ENCODE measurements at places on chromosomes 6 and 20.

GRCh38 chr6:161066511-161066910, 74.9 kb downstream of the MAP3K4 start:
- DNase-seq: no peak

DNA sequence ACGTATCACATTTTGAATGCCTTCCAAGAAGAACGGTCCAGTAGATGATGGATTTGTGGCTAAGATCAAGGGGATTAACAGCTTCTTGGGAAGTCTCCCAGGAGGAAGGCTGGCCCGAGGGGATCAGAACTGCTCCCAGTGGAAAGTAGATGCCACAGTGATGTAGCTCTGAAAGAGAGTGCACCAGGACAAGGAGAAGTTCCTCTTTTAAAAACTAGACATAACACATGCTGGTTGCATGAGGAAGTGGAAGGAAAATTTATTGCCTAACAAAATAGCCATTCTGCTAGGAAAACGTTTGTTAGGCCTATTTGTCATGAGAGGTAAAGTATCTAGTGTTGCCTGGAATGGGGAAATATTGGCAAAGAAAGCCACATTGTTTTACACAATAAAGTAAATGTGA, 87.8 kb downstream of the CDH26 start:
- DNase-seq: no peak

- DNase-seq: no peak
Measured at GRCh38 chr6:106558364-106558763, 70.9 kb downstream of the RTN4IP1 start.

- DNase-seq: no peak
Measured at GRCh38 chr6:7473805-7474719, 67.4 kb upstream of the DSP start.

DNA sequence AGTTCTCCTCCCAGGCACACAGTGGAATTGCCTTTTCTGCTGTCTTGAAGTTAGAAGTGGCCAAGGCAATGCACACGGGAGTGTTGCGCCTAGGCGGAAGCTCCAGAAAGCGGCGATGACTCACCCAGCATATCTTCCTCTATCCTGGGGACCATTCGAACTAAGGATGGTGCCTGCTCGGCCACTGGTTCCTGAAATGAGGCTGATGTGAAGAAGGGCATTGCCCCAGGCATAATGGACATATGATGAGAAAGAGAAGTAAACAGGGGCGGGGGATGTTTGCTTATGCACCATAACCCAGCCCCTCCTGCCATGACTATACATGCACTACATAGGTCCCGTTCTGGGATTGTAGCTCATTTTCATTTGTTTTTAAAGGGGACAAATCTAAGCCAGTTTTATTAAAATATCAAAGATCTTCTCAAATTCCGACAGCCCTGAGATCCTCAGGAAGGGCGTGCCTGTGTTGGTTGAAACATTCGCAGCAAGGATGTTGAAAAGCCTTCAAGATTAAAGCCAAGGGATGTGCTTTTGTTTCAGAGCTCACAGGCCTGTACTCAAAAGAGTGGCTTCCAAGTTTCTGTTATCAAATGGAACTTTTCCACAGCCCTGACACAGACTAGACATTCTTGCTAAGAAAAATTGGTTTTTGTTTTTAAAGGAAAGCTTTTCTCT, 218.5 kb downstream of the LY86 start:
- DNase-seq: no peak

DNA sequence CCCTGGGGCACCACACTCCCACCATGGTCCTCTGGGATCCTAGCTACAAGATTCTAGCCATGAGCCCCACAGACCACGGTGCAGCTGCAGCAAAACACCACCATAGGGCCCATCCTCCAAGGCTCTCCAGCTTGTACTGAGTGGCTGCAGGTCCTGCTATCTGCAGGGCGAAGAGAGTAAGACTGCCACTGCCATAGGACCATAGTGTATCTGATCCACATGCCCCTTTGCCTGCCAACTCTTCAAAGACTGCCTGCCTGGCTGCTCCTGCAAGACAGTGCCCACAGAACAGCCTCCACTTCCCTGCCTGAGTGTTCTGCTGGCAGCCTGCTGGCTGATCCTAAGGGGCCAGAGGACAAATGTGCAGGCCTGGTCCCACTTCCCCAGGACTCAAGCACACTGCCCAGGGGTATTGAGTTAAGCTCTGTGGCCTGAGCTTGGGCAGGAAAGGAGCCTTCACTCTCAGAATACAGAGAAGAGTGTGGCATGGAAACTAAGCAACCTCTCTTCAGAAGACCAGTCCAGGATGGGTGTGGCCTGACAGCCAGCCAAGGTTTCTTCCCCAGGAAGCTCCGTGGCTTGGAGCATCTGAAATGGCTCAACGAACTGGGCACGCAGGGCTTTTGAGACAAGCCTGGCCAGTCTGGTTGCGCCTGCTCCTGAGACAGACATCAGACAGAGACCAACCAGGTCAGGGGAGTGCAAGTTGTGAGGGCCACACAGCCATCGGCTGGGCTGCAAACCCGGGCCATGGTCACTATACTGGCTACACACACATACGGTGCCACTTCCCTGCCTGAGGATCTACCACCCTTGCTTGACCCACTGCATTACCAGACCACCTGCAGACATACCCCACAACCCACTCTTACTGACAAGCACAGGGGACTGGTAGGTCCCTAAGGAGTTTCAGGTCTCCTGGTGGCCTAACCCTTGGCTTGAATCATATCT, 54.5 kb downstream of the RNGTT start:
- DNase-seq: no peak

GRCh38 chr20:37882961-37883712, 19.8 kb upstream of the VSTM2L start:
- no peak for DNase-seq

- no peak for DNase-seq
Measured at GRCh38 chr6:5285526-5285925, 24.2 kb downstream of the FARS2 start.

DNA sequence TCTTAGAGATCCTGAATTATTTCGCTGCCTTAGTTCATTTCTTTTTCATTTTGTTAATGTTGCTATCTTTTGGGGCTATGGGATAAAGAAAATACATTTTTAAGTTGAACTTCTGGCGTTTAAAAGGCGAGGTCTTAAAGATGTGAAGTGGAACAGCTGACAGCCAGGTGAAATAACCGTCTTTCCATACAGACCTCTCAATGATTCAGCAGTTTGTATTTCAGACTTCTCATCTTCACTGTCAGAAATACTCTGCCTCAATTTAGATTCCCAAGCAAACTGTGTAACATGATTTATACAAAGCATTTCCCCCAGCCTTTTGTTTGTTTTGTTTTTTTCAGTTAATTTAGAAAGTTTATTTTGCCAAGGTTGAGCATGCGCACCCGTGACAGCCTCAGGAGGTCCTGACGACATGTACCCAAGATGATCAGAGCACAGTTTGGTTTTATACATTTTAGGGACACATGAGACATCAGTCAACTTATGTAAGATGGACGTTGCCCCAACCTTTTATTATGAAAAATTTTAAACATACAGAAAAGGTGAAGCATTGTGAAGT, 40.0 kb downstream of the SLC9A8 start:
- no peak for DNase-seq

DNA sequence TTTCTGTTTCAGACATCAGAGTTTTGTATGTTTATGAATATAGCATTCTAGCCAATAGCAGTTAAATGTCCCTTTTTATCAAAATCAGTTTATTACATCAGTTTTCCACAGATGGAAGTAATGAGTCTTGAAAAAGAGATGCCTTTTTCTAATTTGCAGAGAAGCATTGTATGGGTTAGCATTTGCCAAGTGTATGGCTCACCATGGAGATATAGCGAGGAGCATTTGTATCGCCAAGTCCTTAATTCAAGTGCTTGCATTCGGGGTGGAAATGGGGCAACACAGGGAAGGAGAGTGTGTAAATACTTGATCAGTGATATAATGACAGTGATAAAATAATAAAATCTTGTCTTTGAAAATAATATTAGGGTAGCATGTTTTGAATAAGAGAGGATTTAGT, 42.9 kb downstream of the TXLNB start:
- no peak for DNase-seq

DNA sequence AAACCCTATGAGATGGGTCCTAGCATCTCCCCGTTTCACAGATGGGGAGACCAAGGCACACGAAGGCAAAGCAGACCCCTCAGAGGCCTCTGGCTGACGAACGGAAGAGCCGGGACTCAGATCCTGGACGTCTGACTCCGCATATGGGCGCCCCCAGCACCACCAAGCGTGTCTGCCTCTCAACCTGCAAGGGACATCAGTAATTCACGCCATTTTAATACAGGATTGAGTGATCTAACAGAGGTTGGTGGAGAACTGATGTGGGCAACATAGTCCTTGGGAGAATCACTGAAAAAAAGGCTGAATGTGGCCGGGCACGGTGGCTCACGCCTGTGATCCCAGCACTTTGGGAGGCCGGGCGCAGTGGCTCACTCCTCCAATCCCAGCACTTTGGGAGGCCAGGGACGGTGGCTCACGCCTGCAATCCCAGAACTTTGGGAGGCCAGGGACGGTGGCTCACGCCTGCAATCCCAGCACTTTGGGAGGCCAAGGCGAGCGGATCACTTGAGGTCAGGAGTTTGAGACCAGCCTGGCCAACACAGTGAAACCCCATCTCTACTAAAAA, 206.6 kb downstream of the DLL1 start:
- no peak for DNase-seq

DNA sequence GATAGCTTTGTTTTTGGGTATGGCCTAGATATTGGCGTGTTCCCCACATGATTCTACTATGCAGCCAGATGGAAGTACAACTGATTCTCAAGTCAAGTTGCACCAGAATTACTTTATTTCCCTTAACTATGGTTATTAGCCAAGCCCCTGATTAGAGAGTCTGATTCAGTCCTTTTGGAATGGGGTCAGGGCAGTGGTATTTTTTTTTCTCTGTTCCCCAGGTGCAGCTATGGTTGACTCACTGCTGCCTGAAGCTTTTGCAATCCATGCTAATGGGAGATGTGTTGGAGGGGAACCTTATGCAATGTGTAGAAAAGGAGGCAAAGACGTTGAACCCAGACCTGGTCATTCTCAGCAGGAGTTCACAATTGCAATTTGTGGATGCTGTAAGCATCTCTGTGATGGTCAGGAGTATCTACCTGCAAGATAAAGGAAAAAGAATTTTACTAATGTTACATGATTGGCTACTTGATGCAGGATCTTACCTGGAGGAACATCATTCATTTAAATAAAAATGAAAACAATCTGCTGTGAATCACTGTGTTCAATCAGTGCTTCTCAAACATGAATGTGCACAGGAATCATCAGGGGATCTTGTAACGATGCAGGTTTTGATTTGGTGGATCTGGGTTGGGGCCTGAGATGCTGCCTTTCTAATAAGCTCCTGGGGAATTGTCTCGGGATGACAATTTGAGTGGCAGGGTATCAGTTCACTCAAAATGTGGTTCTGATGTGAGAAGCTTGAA, 49.4 kb downstream of the PFDN4 start:
- no peak for DNase-seq

DNA sequence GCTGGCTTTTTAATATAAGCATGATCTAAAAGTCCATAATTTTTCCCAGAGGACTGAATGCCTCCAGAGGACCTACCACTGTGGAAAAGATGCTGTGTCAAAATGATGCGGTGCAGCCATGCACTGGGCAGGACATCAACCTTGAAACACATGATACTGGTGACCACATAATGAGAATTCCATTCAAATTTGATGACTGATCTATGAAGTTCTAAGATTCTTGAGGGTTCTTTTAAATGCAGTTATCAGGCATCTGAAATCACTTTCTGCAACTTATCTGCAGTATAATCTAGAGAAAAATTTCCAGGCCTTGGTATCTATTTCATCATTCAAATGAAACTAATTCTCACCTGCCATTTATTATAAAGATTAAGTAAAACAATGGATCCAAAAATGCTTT, 15.0 kb upstream of the MARCKS start:
- DNase-seq: no peak

DNA sequence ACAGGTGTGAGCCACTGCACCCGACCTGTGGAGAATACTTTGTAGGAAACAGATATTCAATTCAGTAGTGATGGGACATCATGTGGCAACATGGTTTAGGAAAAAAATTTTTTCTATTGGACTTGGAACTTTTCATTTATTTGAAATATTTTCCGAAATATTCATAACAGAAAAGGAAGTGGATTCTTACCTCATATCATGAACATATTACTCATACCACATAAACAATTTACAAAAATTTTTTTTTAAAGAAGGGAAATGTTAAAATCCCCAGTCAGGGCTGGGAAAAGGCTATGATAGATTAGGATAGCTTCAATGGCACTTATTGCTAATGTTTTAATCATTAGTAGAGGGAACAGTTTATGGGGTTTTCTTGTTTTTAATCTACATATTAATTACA, 6.8 kb upstream of the ALDH8A1 start:
- no peak for DNase-seq

GRCh38 chr20:59948212-59948611, 8.0 kb downstream of the FAM217B start:
- no peak for DNase-seq

DNA sequence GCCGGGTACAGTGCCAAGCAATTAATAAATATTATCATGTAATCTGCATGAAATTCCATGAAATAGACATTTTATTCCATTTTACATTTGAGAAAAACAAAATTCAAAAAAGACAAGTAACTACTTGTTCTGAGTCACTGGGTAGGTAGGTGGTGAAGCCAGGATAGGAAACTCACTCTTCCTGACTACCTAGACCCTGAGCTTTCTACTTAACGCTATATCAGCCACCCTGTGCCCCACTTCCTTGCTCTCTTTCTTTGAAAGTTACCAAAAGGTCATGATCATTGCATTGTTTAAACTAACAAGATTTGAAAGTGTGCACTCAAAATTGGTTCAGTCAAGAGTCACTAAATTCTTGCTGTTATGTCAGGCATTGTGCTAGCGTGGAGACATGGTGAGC, 235.7 kb downstream of the CD83 start:
- no peak for DNase-seq

- no peak for DNase-seq
Measured at GRCh38 chr6:169965657-169966311, 214.4 kb downstream of the ERMARD start.

GRCh38 chr6:42251911-42252637, 34.4 kb upstream of the MRPS10 start:
- DNase-seq: no peak

DNA sequence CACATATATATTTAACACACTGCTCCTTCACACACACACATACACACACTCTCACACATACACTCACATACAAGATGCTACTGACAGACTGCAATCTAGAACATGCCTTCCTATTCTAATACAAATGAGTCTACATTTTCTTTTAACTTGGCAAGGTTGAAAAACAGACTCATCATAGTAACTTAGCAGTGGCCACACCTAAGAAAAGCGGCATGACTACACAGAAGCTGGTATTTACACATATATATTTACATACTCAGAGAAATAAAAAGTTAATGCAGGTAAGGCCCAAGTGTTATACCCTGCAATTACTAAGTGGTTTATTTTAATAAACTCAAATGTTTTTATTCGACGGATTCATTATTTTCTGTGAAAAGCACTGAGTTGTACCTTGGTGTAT, 209.3 kb downstream of the FOXC1 start:
- no peak for DNase-seq

- DNase-seq: no peak
Measured at GRCh38 chr20:63702036-63702665, 5.6 kb downstream of the ARFRP1 start.
